Activated T-cell treated with anti-CD3 and anti-CD28 coated beads, Interleukin-2, amount 50 U/mL, for 24 hours (primary cell): ENCODE measurements at places on chromosomes 13 and 19.

DNA sequence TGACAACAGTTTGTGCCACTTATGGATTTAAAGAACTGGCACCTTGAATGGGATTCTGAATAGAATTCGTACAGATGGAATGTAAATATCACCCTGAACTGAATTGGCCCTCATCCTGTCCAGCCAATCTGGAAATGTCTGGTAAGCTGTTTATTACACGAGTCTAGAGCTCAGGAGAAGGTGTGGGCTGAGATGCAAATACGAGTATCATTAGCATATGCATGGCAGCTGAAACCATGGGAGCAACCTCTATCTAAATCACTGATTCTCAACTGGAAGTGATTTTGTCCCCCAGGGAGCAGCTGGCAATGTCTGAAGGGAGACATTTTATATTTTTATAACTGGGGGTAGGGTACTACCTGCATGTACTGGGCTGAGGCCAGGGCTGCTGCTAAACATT is 15.6 kb upstream of the VWA8 start:
- no peak for DNase-seq

DNA sequence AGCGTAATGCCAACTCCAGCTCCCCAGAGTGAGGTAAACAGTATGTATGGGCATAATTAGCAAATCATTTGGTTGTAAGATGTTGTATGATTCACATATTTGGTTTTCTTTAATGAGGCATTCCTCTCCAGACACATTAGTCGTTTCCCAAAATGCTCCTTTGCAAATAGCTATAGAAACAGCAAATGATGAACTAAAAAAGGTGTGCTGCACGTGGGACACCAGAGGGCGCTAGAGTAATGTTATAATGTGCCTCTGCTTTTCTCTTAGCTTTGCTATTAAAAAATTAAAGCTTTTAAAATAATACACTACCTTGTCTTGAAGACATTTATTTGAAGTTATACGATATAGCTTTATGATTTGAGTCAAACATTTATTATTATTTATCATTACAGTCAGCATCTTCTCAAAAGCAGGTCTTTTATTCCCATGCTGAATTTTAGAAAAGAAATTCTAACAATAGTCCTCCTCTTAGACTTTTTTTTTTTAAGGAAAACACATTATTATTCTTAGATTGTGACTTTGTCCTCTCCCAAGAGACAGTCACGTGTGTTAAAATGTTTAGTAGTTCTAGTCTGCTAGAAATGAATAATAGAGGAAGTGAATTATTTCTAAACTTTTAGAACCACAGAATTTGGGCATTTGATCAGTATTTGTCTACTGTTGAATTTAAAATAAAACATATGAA is 121.6 kb upstream of the FRY start:
- DNase-seq: no peak

- DNase-seq: peak; percentile 88
Observed at GRCh38 chr13:113816946-113817859, 46.7 kb downstream of the GAS6 start.

GRCh38 chr19:17448131-17448967 is at the start of gene TMEM221:
Gene TMEM221, minus strand, starts transcription at chr19:17448668. Its CDS starts 206 bp downstream, at chr19:17448462.
- peak; percentile 65 for DNase-seq
